ENCODE measurements at places on chromosomes 11 and 22.

GRCh38 chr22:37971475-37972434 lies 12.6 kb downstream of the SOX10 start:
- no peak for DNase-seq

DNA sequence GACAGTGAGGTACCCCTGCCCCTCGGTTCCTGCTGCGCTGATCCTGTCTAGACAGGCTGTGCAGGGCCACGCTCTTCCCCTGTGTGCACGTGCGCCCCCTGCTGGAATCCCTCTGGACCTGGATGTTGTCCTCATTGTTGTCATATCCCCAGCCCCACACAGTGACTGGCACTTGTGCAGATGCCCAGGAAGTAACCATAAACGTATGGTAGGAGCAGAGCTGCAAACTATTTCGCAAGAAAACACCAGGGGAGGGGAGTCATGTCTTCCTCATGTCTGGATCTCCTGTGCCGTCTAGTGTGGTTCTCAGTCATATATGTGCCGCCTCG lies 114.7 kb downstream of the CRYBB2 start:
- peak; percentile 83 for DNase-seq

GRCh38 chr11:10653946-10654810 lies 39.4 kb downstream of the IRAG1 start:
- peak; percentile 83 for DNase-seq

DNA sequence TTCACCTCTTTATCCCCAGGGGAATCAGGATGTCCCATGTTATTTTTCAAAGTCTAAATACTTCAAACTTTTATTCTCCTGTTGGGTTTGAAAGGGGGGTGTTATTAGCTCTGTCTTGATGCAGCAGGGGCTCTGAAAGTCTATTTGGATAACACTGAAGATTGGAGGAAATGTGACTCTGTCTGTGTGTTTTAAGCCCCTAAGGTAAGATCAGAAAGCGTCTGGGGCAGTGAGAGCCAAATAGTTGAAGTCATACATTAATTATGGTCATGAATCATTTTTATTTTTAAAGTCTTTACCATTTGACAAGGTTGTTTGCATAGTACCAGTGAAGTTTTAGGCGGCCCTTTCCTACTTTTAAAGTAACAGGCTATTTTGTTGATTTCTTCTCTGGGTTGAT lies 139.0 kb downstream of the UVRAG start:
- DNase-seq, result no peak

DNA sequence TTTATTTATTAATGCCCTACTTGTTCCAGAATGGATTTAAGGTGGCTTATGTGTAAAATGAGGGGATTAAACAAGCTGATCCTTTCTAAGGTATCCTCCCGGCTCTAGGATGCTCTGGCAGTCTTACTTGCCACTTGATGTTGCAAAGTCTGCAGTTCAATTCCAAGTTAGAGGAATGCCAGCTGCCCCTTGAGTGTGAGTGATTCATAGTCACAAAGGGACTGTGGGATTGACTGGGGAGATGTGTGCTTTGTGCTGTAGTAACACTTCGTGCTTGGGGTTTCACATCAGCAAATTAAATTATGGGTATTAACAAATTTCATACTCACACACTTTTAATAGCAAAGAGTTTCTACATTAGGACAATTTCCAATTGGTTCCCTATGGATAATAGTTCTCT lies 550.8 kb upstream of the CADM1 start:
- DNase-seq, result no peak

Measured in hematopoietic multipotent progenitor cell treated with erythropoietin and hydrocortisone succinate and interleukin-3 and kit ligand, for 4 days (in vitro differentiated cells).